ENCODE measurements at places on chromosomes 2 and 18.

GRCh38 chr2:67716895-67717396 lies 319.8 kb downstream of the ETAA1 start:
- DNase-seq: no peak

DNA sequence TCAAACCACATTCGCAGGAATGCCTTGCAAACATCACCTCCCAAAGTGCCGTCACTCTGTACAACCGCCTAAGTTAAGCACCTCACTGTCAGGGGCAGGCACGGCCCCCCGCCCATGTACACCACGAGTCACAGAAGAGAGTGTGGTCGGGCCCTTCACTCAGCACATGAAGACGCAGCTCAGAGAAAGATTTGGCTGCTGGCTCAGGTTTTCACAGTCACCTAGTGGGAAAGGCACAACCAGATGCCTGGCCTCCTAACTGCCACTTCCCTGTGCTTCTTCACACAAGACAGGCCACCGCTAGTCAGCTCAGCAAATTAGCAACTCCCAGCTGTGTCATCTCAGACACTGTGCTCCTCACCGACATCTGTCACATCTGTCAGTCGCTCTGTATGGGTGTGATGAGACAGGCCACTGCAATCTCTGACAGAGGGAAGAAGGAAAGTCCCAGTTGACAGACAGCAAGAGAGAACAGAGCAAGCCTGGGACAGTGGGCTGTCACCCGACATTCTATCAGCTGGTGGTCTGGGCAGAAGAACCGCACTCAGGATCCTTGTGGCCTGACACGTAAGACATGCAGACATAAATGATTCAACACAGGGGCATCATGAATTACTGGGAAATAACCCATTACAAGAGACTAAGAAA lies 60.8 kb downstream of the CRACDL start:
- DNase-seq: no peak

DNA sequence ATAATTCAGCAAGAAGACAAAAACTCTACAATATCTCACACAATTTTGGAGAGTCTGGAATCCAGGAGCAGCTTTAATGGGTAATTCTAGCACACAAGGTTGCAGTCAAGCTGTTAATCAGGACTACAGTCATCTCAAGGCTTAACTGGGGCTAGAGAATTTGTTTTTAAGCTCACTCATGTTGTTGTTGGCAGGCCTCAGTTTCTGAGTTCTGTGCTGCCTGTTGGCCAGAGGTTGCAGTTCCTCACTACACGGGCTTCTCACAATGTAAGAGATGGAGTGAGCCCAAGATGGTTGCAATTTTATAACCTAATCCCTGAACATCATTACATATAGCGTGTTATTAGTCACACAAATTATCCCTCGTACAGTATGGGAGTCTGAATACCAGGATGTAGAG lies 50.6 kb upstream of the TMEFF2 start:
- no peak for DNase-seq

DNA sequence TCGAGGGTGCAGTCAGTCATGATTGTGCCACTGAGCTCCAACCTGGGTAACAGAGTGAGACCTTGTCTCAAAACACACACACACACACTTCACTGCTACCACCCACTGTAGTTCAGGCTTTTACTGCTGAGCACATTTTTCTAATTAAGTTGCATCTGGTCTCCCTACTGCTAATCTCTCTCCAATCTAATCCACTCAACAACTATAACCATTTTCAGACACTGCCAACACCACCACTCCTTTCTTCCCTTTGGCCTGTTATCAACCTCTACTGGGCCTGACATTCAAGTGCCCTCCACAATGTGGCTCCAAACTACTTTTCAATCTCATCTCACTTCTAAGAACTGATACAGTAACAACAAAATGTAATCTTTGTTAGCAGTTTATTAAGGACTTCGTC lies 44.8 kb downstream of the RMP24 start:
- no peak for DNase-seq

- DNase-seq: no peak
Observed at GRCh38 chr2:4420032-4420431, 716.7 kb downstream of the DCDC2C start.

- no peak for DNase-seq
Observed at GRCh38 chr2:232315923-232316299, 62.6 kb upstream of the ALPP start.

GRCh38 chr2:15812187-15812780 lies 128.1 kb upstream of the MYCN start:
- no peak for DNase-seq

DNA sequence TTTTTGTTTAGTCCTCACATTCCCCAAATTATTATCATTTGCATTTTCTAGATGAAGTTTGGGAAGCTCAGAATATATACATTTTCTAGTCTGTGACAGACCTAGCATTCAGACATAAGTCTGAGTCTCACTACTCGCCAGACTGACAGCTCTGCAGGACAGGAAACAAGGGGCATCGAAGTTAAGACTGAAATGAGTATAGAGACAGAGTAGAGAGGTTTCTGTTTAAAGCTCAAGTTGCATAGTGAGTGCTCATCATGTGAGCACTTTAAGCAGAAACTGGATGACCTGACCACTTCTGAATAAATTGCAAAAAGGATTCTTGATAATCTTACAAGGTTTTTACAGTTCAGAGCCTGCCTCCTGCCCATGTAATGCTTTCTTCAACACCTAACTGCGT lies 1.1 kb downstream of the HADHB start:
- no peak for DNase-seq

- DNase-seq: no peak
Observed at GRCh38 chr2:191526091-191526490, 151.8 kb upstream of the NABP1 start.

- DNase-seq: no peak
Observed at GRCh38 chr2:154370873-154371272, 327.6 kb upstream of the KCNJ3 start.

GRCh38 chr2:229635371-229635680 lies 79.0 kb downstream of the DNER start:
- DNase-seq: no peak

- peak; percentile 77 for DNase-seq
Observed at GRCh38 chr2:197804049-197804757, at the start of gene PLCL1. Gene PLCL1, plus strand, starts transcription at chr2:197804593.

DNA sequence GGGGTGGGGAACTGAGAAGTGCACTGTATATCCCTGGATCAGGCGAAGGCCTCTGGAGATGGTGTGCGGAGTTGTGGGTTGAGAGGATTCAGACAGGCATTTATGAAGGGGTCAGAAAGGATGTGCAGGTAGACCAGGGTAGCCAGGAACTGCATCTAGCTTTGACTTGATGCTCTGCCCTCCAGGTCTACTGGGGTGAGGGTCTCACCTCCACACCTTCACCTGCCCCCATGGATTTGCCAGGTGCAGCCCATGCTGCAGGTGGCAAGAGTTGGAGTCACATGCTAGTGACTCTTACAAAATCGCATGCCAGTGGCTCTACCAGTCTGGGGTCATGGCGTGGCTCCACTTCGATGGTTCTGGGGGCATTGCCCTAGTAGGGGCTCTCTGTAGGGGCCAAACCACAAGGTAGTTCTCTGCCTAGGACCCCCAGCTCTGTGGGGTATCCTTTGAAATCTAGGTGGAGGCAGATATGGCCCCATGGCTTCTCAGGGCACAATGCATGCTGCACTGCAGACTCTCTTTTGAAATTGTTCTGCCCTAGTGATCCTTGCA lies 18.9 kb upstream of the KCNF1 start:
- DNase-seq: no peak

- peak; percentile 49 for DNase-seq
Observed at GRCh38 chr2:205734436-205735037, 52.2 kb downstream of the NRP2 start.

DNA sequence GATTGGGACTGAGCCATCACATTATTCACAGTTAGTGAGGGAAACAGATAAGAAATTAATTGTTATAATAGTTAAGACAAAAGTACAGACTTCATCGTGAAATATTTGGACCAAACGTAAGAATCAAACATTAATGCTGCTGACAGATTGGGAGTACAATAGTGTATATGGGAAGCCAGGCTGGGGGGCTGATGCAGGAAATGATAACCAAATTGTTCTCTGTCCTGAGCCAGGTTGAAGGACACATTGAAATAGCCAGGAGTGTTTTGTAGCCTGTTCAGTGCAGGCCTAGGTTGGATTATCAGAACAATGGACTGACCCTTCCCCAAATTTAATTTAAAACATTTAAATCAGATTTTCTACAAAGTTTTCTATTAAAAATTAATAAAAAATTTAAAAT lies 203.2 kb downstream of the BABAM2 start:
- DNase-seq: no peak

- no peak for DNase-seq
Observed at GRCh38 chr18:40088130-40088529, 1866.9 kb upstream of the PIK3C3 start.

DNA sequence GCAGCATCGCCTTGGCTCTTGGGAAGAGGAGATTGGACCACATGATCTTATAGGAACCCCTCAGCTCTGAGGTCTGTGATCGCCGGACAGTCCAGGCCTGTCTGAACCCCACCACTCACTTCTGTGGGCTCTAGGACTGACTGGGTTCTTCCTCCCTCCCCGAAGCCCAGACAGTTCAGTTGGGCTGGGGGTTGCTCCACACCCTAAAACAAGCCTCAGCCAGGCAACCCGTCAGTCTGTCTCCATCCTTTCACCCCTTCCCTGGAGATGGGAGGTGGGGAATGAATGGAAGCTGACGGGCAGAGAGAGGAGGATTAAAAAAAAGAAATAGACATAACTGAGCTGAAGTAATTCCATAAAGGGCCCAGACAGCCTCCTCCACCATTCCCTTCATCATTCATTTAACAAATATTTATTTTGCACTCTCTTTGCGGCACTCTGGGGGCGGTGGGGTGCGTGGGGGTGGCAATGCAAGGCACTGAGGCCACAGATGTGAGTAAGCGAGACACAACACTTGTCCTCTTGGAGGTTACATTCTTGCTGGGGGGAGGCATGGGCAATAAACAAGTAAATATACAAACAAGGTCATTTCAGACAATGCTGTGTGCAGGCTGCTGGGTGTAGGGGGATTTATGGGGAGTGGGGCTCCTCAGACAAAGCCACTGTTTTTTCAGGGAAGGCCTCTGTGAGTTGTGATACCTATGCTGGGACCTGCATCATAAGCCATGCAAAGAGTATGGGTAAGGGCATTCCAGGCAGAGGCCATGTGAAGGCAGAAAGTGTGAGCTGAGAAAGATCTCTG lies 12.9 kb downstream of the WNT10A start:
- DNase-seq: no peak

DNA sequence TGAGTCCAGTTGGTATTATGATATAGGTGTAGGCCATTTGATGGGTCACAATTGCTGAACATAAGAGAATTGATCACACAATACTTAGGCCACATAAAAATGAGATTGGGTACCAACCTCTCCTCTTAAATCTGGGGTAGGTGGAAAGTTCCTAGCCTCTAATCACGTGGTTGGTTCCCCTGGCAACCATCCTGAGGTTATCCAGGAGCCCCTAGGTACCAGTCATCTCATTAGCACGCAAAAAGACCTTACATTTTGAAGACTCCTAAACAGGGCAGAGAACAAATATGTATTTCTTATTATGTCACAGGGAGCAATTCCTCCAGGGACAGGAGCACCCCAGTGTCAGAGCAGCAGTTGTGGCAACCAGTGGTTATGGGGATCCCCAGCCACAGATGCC lies 12.7 kb upstream of the SELENOI start:
- DNase-seq: no peak

DNA sequence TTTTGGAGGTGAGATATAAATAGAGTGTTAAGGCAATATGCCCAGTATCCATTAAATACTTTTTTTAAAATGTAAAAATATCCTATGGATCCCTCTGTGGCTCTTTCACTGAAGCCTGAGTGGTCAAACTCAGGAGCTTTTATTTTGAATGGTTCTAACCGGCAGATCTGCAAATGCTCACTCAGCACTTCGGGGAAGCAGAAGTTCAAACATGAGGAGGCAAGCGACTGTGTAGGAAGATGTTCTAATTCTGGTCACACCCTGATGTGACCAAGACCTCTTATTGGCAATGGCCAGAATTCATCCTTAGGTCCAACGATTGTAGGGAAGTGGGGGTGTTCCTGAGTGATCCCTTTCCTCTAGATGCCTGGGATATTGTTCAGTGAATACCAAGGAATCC lies 168.8 kb downstream of the CDCA7 start:
- DNase-seq: no peak
